Sciatic nerve (tissue), 2 donors: ENCODE measurements at places on chromosomes 3 and 15.

DNA sequence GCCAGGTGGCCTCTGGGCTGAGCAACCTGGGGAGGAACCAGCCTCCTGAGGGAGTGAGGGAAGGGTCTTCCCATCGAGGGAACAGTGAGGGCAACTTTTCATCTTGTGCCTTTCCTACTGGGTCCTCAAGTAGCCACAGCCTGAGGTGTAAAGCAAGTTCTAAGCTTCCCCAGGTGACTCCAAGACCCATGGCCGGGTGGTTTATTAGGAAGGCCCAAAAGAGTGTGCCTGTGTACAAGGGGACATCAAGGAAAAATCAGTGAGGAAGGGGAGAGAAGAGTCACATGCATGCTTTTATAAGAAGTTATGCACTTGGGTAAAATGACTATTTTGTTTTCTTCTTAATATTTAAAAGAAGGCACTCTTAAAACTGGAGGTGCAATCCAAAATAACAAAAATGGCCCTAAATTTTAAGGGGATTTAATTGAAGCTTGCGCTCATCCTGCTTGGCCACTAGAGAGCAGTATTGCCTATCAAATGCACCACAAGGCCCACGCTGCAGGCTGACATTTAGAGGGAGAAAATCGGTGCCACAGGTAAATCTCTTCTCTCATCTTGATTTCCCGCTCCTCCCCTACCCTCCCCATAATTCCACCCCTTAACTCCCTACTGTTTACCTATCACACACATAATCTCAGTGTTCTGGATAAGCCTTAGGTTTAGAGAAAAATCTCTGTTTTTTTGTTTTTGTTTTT, 6.7 kb downstream of the NANOGP8 start:
- DNase-seq, result no peak

DNA sequence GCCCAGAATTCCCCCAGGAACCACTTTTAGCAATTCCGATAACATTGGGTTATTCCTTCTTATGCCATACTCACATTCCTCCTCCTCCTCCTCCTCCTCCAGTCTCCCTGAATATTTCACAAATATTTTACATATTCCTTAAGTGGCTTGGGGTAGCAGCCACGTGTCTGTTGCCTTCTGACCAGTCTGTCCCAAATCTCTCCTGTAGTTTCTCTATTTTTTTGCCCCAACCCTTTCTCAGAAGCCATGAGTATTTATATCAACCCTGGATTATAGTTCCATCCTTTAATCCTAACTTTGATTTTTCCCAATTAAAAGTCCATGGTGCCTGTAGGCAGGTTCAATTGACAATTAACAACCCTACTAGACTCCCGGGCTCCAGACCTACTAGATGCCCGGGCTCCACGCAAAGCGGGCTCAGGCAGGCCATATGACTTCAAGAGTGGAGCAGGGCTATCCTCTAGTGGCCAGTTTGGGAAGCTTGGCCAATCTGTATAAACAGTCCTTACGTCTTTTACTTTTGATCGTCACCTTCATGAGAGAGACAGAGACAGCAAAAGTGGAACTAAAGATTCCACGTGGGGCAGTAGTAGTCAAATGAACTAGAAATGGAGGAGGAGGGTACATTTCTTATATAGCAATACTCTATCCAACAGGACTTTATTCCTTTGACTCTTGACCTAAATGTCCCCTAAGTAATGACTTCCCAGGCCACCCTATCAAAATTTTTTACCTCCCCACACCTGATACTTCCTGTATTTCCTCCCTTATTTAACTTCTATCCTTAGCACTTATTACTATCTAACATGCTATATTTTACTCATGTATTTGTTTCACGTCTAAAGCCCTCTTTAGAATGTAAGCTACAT, 69.7 kb downstream of the USF3 start:
- DNase-seq, result peak; percentile 62

GRCh38 chr3:188390343-188390718, 236.4 kb downstream of the LPP start:
- no peak for DNase-seq

DNA sequence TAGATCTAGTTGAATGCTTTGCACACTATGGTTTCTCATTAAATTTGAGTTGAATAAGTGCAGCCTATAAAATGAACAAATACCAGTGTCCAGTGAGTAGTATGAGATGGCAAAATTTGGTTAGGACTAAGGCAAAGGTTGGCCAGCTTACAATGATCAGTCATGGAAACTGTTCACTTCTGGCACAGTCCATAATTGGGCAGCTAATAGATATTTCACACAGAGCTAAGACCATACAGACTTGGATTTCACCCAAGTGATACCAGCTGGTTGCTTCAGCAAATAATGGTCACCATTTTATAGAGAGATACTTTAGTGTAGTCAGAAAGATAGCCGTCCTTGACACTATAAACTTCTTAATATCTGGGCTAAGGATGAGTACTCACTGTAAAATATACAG, 15.7 kb downstream of the GAP43 start:
- DNase-seq, result no peak

DNA sequence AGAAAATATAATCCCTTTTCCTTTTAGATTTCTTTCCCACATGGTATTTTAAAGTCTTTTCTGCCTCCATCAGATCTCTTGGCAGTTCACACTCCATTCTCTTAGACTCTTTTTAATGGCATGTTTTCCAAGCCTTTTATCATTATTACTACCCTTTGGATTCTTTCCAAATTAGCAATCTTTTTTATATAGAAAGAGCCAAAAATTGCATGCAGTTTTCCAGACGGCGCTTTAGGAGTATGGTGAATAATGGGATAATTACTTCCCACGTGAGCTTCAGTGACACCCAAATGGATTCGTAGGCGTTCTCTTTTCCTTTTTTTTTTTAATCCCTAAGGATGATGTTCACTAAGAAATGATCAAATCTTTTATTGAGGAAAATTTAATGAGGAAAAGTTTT, 354.8 kb upstream of the DNAJC19 start:
- no peak for DNase-seq

DNA sequence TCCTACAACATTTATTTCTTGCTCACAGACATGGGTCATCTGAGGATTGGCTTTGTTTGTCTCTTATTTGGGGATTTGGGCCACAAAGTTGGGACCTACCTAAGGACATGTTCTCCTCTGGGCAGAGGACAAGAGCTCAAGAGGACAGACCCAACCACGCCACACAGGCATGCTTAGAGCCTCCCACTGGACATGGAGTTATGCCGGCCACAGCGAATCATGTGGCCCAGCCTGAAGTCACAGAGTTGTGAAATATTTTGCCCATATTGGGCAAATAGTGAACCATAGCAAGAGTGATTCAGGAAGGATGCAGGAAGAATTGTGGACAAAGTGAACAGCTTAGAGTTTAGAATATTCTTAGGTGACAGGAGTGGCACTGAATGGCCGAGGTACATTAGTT, 9.9 kb downstream of the TRAK1 start:
- DNase-seq, result peak; percentile 76

DNA sequence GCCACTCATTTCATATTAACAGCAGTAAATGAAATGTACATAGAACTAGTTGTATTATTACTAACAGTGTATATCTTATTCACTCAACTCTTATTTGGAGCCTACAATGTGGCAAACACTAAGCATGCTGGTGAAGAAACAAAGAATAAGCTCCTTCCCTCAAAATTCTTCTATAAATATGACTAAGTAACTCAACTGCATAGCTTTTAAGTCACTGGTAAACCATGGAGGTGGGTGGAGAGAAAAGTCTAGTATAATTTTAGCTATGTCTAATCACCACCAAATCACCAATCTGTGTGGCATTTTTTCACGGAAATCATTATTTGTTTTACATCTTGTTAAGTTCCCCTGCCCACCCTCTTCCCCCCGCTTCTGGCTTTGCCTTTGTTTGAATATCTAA, 17.5 kb downstream of the COPS2 start:
- no peak for DNase-seq

- DNase-seq, result no peak
These were observed 375.1 kb downstream of the PTPRG start for GRCh38 chr3:61936344-61936937.

DNA sequence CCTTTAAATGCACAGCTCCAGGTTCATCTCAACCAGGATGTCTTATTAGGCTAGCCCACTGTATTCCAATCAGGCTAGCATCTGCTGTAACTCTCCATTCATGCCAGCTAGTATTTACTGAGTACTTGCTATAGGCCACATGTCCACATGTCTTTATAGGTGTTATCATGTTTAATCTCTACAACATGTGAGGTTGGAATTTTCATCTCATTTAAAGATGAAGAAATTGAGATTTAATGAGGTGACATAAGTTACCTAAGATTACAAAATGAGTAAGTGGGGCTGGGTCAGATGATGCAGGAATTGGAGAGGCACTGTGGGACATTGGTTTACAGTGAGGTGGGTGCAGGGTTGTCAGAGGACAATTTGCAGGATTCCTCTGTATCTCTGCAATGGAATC, 2.9 kb downstream of the IFT122 start:
- no peak for DNase-seq

DNA sequence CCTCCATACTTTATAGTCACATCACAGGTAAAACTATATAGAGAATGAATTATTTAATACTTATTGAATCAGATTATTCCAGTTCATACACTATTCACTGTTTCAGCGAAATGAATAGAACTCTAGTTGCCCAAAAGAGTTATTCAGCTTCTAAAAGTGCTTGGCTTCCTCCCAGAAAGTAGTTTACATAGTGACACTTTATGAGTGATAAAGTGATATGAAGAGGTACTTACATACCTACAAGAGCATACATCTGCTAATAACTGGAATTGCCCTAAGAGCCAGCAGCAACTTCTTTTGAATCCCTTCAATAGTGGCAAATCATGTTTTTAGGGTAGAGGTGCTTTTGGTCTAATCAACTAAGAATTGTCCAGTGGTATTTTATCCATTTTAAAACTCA, 635.1 kb upstream of the AGTR1 start:
- DNase-seq, result no peak

DNA sequence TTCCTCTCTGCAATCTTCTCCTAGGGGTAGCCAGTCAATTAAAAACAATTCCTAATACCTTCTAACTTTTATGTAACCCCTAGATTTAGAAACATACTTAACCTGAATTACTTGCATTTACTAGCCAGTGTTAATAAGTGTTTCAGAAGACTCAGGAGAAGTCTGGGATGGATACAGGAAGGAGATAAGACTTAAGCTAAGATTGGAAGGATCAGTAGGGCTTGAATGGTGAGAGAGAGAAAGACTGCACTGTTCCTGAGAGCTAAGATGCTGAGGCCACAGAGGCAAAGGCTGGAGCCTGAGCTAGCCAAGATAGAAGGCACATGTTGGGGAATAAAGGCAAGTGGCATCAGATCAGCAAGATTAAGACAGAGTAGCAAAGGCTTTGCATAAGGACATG, 30.1 kb upstream of the CADPS start:
- no peak for DNase-seq

- no peak for DNase-seq
These were observed 104.7 kb downstream of the SEMA6D start for GRCh38 chr15:47822048-47822447.

- DNase-seq, result no peak
These were observed 21.6 kb downstream of the UACA start for GRCh38 chr15:70741677-70742293.

DNA sequence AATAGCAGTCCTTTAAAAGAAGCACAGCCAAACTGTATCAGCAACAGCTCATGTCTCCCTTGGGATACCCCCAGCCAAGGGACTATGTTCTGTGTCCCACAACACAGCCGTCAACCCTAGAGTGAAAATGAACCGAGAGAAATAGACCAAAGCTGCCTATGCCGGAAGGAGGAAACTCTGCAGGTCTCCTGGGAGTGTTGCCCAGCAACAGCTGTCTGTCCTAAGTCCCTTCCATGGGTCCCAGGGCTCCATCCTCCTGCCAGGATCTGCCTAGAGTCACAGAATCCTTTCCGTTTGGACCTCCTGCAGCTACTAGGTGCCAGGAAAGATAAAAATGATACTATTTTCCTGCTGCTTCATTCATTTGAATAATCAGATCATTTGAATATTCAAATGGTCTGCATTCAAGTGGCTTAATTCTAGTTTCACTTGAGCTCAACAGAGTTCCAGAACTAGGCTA, 53.1 kb downstream of the TRANK1 start:
- no peak for DNase-seq

DNA sequence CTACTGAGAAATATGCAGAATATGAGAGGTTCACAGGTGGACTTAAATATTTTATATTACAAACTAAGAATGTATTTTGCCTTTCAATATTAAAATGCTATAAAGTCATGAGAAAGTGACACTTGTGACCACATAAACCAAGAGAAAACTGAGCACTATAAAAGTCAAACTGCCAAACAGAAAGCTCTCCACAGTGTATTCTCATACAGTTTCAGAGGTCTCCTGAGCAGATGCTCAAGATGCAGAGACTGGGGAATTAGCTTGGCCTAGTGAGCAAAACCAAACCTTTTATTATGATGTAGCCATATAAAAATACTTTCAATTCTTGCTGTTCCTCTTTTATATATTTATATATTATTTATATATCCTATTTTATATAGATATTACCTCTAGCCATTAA, 227.8 kb downstream of the TBC1D5 start:
- no peak for DNase-seq

GRCh38 chr15:28983432-28984311, 97.9 kb downstream of the APBA2 start:
- DNase-seq, result no peak

- no peak for DNase-seq
These were observed 248.2 kb upstream of the GPR149 start for GRCh38 chr3:154678041-154678654.

DNA sequence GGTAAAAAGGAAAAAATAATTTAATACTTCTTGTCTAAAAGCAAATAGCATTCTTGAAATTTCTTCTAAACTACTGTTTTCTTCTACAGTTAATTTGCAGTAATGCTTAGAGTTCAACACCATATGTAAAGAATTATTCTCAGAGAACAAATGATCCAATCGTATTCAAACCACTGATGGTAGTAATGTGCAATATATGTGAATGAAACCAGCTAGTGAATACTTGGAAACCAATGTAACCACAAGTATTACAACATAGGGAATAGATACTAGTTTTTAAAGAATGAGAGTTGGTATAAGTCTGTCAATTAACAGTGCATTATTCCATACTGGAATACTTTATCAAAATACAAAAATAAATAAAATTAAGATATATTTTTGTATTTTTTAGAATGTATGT, 850.0 kb downstream of the DIPK2A start:
- DNase-seq, result no peak

- no peak for DNase-seq
These were observed 24.2 kb downstream of the PIAS1 start for GRCh38 chr15:68078365-68078764.

GRCh38 chr3:132730891-132731580, 8.8 kb upstream of the NPHP3 start:
- DNase-seq, result no peak

- no peak for DNase-seq
These were observed 296.8 kb downstream of the DOCK3 start for GRCh38 chr3:50971487-50971924.

- no peak for DNase-seq
These were observed 12.1 kb downstream of the GATA2 start for GRCh38 chr3:128480717-128481437.

DNA sequence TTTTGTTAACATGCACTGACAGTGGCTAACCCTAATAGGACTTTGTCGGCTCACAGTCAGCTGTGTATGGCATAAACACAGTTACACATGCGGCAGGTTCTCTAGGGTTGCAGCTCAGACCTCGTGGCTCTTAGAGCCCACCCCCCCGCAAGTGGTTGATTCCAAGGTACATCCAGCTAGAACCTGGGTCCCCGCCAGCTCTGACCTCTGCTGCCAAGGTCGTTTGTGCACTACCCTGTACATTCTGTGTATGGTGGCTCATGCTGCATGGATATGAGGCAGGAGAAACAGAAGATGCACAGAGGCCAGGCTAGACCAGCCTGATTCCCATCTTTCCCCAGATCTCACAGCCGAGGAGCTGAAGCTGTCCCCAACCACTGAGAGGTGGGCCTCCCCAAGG, 25.9 kb downstream of the PRR20G start:
- DNase-seq, result no peak
